Chondrocyte (in vitro differentiated cells): ENCODE measurements at places on chromosomes 16 and 17. TPM values are rescaled to one million over a fixed set of nuclear protein-coding genes. Genes with fewer than 3 reads are reported as not detected.
A peak's percentile ranks its signal among the peaks of the same experiment; 100 is the strongest.

SMPD3 gene
- 0.07 TPM in 1 of 3 replicates, not detected in the others for total RNA-seq

COG1 gene
- total RNA-seq, result 45.1 to 54.7 TPM (median 48.9 TPM) in 3 replicates

LGALS9C gene
- total RNA-seq, result not detected in 3 replicates

CA4 gene
- total RNA-seq, result not detected in 3 replicates

TMEM238L gene
- total RNA-seq, result not detected in 3 replicates

HS3ST4 gene
- total RNA-seq, result not detected in 3 replicates

SLC5A11 gene
- total RNA-seq, result not detected in 3 replicates

RAP1GAP2 gene
- total RNA-seq, result 3.3 to 5.5 TPM (median 3.4 TPM) in 3 replicates

PMFBP1 gene
- 0.26 to 0.92 TPM (median 0.30 TPM) in 3 replicates for total RNA-seq

UBN1 gene
- 38.3 to 43.3 TPM (median 40.1 TPM) in 3 replicates for total RNA-seq

CDRT15 gene
- total RNA-seq, result not detected in 3 replicates

PKMYT1 gene
- 6.2 to 23.2 TPM (median 7.2 TPM) in 3 replicates for total RNA-seq

SLC16A11 gene
- 0.41 to 0.85 TPM (median 0.47 TPM) in 3 replicates for total RNA-seq

ZNF500 gene
- total RNA-seq, result 13.1 to 16.2 TPM (median 14.7 TPM) in 3 replicates

DNA sequence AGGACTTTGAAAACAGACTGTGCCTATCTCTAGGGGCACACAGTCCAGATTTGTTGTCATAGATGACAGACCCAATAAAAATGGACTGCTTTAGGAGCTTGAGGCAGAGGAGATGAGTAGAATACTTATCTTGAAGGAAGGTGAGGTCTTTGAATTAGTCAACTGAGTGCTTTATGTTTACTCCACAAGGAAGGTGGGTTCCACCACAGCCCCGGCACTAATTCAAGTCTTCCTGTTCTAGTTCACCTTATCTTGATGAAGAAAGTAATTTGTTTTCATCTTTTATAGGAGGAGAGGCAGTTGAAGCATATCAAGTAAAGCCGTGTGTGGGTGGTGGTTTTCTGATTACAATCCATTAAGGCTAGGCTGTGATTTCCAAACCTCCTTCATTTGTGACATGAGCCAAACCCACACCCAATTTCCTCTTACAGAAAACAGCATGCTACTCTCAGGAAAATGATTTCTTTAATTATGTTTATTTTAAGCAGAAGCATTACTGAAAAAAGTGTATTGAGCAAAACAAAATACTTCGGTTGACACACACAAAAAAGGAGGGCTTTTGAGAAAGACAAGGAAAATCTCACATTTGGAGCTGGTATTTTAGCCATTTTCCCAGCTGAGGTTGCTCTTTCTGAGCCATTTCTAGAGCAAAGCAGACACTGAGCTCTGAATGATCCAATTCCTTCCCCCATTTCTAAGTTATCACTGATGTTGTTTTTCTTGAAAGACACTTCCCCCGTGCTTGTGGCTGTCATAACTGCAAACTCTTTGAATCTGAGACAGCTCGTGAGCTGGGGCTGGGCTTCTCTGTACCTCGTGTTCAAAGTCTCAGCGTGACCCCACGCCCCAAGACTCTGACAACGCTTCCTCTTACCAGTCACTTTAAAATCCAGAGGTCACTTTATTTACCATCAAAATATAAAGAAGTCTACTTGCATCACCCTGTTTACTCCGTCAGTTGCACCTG lies 35.4 kb downstream of the CDRT15 start:
- no peak for DNase-seq

- no peak for DNase-seq
Observed at GRCh38 chr17:55852734-55853133, 101.9 kb downstream of the PCTP start.

DNA sequence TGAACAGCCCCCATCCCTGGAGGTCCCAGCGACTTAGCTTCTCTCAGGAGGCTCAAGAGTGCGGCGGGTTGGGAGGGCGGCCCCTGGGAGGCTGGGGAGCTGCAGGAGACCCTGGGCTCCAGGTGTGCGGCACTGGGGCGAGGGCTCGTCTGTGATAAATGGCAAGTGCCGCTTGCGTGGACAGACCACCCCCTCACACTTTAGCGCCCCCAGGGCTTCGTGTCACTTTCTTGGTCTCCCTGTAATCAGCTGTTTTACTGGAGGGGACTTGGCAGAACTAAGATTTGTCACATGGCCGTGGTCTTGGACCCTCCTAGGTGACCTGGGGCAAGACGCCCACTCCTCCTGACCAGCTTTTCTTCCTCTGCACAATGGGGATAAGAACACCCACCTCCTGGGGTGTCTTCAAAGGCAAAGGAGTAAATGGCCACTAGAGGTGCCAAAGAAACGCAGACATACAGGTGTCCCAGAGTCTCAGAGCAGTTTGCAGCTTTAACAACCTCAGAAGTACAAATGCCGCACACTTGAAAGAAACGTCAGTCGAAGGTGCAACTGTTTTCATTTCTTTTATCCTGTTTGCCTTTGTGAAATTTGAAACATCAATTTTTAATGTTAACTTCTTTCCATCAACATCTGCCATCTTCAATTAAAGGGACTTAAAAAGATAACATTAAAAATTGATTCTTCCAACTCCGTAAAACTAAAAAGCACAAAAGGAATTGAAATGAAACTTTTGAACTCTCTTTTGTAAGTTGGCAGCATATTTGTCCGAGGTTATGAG lies 946 bp downstream of the OSGIN1 start:
- no peak for DNase-seq

DNA sequence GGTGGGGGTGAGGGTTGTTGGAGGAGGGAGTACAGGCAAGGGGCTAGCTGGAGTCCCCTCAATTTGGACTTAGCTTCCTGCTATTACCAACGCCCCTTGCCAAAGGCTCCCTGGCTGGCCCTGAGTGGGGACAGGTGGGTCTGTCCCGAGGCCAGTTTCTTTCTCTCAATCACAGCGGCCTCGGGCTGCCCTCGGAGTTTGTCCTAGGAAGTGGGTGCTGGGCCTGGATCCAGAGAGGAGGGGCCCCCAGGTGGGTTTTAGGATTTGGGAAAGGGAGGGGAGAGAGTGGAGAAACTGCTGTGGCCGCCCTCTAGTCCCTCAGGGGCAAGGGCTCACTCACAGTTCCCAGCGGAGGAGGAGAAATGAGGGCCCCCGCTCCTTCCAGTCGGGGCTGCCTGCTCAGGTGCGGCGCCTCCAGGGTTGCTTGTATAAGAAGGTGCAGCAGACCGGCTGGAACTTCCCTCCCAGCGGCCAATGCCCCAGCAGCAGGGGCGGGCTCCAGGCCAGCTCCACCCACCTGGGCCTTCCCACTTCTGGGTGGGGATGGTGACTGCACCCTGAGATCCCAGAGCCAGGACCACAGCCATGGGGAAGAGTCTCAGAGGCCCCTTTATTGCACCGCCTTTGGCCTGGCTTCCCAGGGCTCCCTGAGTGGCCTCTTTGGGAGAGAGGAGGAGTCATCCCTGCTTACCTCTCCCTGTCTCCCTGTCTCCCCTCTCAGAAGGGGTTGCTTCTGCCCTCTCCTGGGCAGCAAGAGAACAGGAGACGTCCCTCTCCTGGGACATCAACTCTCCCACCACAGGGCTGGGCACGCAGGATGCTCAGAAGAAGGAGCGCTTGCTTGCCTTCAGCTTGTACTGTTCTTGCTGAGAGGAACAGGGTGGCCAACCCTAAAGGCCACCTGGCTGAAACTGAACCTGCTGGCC lies 112.0 kb upstream of the SMURF2 start:
- no peak for DNase-seq

DNA sequence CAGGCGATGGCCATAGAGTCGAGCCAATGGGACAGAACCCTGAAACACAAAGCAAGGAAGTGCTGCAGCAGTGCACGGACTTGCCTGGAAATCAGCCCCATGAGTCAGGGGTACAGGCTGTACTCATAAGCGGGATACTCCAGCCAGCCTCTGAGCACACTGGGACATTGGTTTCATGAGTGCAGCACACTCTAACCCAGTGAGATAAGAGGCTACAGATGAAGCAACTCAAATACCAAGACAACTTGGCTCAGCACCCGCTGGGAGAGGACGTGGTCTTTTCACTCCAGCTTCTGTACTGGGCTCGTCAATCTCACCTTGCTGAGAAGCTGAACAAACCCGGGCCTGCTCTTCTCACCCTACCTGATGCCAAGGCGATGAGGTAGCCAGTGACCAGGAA lies 98.2 kb downstream of the AXIN2 start:
- DNase-seq, result no peak

DNA sequence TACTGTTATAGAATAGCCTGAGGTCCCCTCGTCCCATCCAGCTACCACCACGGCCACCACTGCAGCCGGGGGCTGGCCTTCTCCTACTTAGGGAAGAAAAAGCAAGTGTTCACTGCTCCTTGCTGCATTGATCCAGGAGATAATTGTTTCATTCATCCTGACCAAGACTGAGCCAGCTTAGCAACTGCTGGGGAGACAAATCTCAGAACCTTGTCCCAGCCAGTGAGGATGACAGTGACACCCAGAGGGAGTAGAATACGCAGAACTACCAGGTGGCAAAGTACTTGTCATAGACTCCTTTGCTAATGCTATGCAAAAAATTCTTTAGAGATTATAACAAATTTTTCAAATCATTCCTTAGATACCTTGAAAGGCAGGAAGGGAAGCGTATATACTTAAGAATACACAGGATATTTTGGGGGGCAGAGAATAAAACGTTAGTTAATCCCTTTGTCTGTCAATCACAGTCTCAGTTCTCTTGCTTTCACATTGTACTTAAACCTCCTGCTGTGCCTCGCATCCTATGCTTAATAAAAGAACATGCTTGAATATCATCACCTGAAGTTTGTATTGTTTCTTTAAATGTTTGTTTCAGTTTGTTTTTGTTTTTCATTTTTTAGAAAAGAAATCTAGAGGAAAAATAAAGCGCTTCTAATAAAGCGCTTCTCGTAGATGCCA lies 388.3 kb downstream of the MAF start:
- DNase-seq, result no peak

DNA sequence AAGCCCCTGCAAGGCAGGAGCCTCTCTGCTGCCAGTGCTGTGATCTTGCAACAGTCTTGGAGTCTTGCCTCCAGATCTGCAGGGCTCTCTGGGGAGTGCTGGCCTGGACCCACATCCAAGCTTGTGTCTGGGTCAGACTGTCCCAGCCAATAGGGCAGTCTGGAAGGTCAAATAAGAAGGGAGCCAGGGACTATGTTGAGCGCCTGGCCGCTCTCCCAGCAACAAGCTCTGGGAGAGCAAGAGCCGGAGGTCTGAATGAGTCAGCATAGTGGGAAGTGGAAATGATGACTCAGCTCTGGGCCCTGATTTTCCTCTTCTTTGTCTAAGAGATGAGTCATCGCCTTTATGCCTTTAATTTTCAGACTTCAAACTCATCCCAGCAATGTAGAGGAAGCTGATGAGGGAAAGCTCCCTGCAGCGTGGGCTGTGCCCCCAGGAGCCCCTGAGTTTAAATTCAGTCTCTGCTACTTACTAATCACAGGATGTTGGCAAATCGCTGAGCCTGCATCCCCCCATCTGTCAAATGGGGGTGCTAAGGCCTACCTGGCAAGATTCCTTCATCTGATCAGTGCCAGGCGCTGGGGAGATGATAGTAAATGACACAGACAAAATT lies 43.6 kb upstream of the HAPSTR1 start:
- peak; percentile 86 for DNase-seq

- DNase-seq, result no peak
Observed at GRCh38 chr16:57044931-57045693, 47.3 kb upstream of the CPNE2 start.

DNA sequence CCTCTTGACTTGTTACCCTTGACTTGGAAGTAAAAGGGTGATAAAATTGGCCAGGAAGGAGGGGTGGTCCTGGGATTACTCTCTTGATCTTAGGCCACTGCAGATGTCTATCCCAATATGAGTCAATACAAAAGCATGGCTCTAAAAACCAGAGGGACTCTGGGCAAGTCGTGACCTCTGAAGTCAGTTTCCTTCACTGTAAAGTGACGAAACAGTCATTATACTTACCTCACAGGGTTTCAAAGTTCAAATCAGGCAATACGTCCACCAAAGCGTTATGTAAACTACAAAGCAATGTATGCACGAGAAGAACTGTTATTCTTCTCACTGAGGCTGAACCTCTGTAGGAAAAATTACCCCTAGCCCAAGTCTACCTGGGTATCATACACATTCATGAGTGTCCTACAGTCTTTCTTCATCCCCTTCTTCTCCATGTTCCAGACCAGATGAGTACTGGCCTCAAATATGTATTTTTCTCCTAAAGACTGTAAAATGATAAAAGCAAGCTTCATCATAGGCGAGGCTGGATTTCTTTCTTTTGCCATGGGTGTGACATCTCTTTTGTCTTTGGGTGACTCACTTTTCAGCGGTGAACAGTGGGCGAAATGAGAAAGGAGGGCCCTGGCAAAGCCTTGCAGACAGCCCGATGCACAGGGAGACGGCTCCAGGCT lies 34.5 kb upstream of the CLEC18B start:
- no peak for DNase-seq

- no peak for DNase-seq
Observed at GRCh38 chr17:2150806-2151205, 95.9 kb downstream of the HIC1 start.

GRCh38 chr17:80070375-80071115 lies 30.8 kb upstream of the GAA start:
- no peak for DNase-seq

DNA sequence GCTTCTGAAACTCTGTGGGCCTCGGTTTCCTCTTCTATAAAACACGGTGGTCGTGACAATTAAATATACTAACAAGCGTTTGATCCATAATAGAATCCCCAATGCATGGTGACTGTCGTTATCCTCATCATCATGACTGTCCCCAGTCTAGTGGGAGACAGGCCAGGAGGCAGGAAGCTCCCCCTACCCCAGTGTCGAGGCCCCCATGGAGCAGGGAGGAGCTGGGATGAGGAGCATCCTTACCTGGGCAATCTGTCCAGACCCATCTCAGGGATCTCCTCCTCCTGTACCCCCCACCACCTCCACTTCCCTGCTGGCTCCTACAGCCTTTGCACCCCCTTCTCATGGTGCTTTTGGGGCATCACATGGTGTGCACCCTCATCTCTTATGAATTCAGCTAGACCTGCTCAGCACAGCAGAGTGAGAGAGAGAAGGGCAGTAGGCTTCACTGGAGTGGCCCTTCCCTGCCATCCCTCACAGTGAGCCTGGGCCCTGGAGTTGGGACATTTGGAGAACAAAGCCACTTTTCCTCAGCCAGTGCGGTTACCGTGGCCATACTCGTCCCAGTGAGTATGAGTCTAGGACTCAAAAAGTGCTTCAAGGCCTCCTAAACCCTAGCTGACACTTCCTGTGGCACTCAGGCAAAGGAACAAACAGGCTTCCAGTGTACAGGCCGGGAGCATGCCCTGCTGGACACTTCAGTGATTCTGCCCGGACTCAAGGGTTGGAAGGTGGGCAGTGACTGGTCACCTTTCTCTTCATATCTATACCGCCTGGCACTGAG lies 148.6 kb downstream of the CLEC16A start:
- DNase-seq, result no peak

GRCh38 chr16:82653550-82654511 lies 27.1 kb downstream of the CDH13 start:
- no peak for DNase-seq

- no peak for DNase-seq
Observed at GRCh38 chr17:76191896-76192295, 48.4 kb downstream of the RNF157 start.
